ENCODE measurements at places on chromosomes 7 and 10.

DNA sequence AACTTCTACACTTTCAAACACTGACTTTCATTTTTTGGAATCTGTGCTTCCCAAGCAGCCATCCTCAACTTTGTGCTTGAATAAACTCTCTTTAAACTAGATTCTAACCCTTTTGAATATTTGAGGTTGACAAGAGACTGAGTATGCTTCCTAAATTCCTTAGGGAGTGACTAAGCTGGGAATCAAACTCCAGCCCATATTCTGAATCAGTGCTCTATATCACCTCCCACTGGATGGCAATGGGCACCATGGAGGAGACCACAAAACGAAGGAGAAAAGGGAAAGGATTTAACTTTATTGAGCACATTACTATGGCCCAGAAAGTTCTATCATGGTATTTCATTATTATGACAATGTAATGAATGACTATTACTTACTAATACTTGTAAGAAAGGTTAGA lies 17.2 kb upstream of the SLC26A4 start:
- DNase-seq: no peak

DNA sequence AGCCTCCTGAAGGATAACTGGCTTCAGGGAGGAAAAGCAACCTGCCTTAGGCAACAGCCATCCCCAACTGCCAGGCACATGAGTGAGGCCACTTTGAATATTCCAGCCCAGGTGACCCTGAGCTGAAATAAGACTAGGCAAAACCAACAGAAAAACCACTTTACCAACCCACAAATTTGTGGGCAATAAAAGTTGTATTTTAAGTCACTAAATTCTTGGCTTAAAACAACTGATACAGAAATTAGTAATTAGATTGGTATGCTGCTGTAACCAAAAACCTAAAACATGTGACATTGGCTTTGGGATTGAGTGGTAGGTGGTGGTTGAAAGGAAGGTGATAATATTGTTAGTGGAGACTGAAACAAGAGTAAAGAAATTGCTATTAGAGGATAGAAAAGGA lies 39.9 kb downstream of the ABCB4 start:
- no peak for DNase-seq

DNA sequence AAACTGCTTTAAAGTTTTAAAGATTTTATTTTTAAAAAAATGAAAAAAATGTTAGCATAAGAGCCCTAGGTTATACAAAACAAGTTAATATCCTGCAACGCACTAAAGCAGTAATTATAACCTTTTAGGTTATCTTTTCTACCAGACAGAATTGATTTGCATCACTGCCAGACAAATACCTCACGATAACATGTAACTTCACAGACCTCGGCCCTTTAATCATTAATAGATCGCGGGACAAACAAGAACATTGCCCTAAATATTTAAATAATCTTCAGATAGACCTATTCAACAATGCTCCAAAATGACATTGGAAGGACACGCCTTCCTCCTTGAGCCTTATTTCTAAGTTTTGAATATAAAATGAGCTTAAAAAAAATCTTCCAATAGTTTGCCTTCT lies 23.8 kb upstream of the C7orf33 start:
- no peak for DNase-seq

DNA sequence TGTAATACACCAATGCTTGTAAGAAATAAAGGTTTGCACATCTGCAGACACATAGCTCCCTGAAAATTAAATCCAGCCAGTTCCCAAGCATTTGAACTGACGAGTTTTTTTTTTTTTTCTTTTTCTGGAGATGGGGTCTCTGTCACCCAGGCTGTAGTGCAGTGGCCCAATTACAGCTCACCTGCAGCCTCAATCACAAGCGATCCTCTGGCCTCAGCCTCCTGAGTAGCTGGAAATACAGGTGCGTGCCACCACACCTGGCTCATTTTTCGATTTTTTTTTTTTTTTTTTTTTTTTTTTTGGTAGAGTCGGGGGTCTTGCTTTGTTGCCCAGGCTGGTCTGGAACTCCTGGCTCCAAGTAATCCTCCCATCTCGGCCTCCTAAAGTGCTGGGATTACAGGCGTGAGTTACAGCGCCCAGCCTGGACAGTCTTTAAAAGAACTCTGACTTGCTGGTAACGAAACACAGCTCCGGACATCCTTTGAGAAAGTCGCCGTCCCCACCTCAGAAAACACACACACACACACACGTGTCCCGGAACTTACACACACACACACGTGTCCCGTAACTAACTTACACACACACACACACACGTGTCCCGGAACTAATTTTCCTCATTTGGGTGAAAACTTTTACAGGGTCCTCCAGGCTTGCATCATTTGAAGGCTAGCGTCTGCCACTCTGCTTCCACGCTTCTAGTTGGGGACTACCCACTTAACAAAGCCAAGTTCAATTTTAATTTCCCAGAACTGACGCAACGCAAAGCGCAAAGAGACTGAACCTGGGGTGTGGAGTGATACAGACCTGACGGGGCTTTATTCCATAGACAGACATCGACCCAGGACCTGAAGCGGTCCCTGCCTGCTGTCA lies 18.6 kb downstream of the OCM2 start:
- no peak for DNase-seq

- no peak for DNase-seq
Observed at GRCh38 chr7:20738518-20739481, 47.9 kb downstream of the SP8 start.

GRCh38 chr10:13118784-13119410 lies 18.9 kb downstream of the OPTN start:
- no peak for DNase-seq

- no peak for DNase-seq
Observed at GRCh38 chr7:74272305-74273038, 16.7 kb upstream of the CLIP2 start.

DNA sequence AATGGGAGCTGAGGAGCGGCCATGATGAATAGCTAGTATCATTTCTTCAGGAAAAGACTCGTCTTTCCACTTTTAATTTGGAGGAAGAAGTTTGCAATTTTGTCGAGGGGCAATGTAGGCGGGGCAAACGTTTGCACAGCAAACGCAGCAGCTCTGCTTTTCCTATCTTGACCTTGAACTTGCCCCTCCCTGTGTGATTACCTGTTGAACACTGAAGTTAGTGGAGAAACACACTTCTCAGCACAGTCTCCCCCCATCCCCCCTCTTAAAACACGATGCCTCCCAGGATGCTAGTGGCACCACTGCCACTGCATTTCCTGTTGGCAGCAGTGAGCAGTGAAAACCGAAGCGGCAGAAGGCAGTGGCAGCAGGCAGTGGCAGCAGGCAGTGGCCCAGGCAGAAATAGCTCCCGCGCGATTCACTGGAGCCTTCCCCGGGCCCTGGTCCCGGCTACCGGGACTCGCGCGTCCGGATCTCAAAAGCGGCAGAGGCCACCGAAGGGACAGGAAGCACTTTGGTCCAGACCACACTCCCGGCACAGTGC lies at the start of gene EPDR1:
TSS of gene EPDR1 (plus strand) at position 336 of the 544 bp plus-strand sequence. CDS start 300 bp downstream, outside the sequence.
- peak; percentile 25 for DNase-seq

GRCh38 chr7:94053532-94053931 lies 49.4 kb upstream of the BET1 start:
- DNase-seq: no peak

DNA sequence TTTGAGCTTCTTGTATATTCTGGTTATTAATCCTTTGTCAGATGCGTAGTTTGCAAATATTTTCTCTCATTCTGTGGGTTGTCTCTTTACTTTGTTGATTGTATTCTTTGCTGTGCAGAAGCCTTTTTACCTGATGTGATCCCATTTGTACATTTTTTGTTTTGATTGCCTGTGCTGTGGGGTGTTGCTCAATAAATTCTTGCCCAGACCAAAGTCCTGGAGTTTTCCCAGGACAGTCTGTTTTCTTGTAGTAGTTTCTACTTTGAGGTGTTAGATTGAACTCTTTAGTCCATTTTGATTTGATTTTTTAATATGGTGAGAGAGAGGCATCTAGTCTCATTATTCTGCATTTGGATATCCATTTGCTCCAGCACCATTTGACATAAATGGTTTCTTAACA lies 588.7 kb upstream of the MBL2 start:
- no peak for DNase-seq

DNA sequence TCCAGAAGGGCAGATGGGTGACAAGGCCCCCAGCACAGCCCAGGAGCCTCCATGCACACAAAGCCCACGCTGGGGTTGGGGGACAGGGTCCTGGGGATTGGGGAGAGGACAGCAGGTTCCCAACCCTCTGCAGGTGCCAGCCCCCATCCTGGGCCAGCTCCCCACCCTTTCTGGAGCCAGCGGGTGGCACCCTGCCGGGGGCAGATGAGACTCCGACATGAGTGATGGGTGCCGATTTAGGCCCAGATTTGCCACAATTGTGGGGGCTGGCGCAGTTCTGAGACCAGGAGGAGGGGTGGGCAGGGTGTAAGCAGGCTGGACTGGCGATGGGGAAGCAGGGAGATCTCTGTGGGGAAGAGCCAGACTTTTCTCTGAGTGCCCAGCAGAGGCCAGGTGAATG lies 49.3 kb upstream of the SLF2 start:
- no peak for DNase-seq

DNA sequence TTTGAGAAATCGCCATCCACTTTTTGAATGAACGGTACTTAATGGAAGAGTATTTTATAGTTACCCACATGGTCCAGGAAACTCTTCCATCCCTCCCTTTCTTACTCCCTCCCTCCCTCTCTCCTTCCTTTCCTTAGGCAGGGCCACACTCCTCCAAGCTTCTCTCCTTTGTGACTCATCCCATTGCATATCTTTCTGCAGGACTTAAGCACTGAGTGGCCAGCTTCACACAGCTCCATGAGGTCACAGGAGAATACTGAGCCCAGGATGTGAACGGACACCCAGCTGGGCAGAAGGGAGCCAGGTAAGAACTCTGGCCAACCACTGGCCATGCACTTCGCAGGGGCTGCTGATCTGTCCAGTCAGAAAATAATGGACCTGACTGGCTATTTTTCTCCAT lies 189.7 kb upstream of the ADCY1 start:
- no peak for DNase-seq
